Lower lobe of right lung (tissue), 2 donors: ENCODE measurements at places on chromosomes 2 and 18.

GRCh38 chr2:102726128-102727087, 35.4 kb upstream of the TMEM182 start:
- no peak for DNase-seq

GRCh38 chr2:206718296-206718695, at the start of gene DYTN:
Gene DYTN (minus strand): TSS chr2:206718396. CDS start chr2:206718279, 117 bp downstream.
- DNase-seq, result no peak

DNA sequence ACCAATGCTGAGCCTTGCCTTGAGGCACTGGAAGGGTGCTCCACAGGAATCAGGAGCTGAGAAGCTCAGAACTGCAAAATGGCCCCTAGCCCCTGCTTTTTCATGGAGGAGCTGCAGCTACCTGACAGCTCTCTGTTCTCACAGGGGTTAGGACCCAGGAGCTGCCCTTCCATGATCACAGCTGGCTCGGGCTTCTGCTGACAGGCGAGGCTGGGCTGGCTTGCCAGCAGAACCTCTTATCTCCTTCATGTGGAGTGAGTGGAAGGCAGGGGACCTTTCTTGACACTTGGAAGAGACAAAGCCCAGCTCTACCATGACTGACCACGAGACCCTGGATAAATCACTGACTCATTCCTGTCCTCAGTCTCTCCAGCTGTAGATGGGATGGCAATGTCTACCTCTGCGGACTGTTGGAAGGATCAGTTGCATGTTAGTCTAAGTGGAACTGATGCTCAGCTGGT, 113.4 kb downstream of the CAPN13 start:
- no peak for DNase-seq

DNA sequence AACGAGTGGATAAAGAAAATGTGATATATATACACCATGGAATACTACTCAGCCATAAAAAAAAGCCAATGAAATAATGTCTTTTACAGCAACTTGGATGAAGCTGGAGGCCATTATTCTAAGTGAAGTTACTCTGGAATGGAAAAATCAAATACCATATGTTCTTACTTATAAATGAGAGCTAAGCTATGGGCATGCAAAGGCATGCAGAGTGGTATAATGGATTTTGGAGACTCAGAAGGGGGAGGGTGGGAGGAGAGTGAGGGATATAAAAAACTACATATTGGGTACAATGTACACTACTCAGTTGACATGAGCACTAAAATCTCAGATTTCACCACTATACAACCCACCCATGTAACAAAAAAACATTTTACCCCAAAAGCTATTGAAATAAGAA, 1.7 kb upstream of the MSGN1 start:
- no peak for DNase-seq

DNA sequence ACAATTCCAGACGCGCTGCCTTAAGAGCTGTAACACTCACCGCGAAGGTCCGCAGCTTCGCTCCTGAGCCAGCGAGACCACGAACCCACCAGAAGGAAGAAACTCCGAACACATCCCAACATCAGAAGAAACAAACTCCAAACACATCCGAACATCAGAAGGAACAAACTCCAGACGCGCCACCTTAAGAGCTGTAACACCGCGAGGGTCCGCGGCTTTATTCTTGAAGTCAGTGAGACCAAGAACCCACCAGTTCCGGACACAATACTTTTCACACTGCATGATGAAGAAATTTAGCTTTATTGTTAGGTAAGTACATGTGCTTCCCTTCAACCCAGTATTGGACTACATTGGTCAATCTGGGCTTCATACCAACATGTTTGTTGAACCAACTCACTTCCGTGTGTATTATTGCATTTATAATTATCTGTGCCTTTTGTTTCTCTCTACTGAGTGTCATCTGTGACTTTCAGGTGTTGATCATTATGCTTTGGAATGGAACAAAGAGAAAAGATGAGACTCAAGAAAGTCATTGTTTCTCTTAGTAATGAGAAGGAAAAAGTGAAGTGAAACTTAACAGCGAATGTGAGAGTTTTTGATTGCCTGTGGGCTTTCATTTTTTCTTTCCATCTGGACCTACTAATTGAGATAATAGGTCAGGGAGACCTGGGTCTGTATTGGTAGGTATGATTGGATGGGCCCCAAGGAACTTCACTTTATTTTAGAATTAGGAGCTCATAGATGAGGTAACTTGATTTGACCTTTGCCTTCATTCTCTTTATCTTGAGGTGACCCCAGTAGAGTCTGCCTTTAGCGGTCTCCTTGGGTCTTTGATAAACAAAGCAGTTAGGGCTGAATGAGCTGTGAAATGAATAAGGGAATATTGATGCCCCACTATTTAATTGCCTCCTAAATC, 76.1 kb upstream of the CAVIN2 start:
- no peak for DNase-seq

DNA sequence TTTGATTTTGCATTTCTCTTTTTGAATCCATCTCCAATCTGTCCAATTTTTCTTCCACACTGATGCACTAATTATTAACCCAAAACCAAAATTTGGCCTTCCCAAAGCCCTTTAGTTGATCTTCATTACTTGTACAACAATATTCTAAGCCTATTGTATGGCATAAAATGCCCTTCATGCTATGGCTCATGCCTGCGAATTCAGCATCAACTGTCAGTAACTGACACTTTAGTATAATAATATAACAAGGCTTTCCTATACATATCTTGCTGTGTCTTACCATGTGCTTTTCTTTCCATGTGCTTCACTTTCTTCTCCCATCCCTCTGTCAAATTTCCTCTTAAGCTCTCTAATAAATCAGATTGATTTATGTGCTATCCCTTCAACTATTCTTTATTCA, 154.0 kb upstream of the TFPI start:
- DNase-seq, result no peak

GRCh38 chr2:5368263-5368662, 323.9 kb upstream of the SOX11 start:
- no peak for DNase-seq

DNA sequence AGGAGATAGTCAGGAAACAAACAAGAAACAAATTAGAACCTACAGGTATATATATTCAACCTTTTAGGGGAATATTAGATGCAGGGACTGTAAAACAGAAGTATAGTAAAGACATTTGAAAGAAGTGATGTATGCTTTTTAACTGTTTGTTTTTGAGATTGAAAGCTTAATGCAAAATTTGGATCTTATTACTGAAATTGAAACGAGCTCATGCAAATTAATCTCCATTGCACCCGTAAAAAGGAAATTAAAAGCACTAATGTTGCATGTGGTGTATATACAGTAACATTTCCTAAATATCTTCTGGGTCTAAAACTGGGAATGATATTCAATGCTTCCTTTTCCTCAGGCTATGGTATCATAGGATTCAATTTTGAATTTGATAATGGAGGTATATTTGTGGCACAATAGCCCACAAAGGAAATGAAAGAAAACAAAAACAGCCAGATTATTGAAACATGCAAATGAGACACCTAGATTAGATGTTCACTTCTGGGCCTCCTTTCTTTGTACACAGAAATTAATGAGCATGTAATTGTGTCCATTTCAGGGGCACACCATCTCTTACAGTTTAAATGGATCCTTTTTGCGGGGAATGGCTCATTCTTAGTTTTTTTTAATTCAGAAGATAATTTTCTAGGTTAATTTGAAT, 1.6 kb upstream of the ELOA2 start:
- no peak for DNase-seq

DNA sequence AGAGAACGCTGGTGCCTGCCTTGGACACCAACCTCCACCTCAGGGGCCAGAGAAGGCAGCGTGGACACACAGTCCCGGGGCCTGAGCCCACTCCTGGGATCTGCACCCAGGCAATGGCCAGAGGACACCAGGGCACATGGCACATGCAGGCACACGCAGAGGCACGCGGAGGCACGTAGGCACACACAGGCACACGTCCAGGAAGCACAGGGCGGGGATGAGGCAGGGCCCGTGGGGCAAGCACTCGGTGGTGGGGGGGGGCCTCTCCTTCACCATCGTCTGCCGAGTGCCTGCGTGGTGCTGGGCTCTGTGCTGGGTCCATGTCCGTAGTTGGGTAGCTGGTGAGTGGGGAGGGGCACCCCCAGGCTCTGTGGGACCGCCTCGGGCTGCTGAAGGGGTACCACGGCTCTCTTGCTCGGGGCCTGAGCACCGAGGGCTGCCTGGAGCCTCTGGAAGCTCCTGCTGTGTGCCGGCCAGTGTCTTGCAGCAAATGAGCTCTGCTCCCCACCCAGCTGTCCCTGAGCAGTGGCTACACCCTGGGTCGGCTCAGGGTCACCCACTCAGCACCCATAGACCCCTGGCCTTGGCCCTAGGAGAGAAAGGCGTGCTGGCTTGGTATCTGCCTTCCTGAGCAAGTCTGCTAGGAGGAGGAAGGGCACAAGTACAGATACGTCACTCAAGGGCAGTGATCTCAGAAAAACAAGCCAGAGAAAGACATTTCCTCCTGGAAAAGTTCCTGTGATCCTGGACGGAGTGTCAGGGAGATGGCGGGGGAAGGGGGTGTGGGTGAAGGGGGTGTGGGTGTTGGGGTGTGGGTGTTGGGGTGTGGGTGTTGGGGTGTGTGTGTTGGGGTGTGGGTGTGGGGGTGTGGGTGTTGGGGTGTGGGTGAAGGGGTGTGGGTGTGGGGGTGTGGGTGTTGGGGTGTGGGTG, 26.4 kb downstream of the RTP5 start:
- peak; percentile 44 for DNase-seq

- no peak for DNase-seq
Measured at GRCh38 chr2:177106212-177106611, 106.4 kb upstream of the HNRNPA3 start.

DNA sequence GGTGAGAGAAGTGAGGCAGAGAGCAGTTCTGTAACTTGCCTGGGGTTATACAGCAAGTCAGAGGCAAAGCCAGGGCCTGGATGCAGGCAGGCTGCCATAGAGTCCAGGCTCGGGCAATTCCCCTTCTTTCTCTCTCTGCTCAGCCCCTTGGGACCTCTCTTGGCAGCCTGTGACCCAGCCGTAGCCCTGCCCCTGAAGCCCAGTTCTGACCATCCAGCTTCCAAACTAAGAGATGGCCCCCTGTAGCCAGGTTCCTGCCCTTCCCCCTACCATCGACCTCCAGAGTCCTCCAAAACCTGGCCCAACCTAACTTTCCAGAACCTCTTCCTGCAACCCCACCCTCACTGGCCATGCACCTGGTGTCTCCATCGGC, 201.2 kb downstream of the CTIF start:
- no peak for DNase-seq
